ENCODE measurements at places on chromosomes 12 and 14. TPM values are rescaled to one million over a fixed set of nuclear protein-coding genes. Genes with fewer than 3 reads are reported as not detected.

Gene ALG10B
- total RNA-seq = 11.9 TPM

DNA sequence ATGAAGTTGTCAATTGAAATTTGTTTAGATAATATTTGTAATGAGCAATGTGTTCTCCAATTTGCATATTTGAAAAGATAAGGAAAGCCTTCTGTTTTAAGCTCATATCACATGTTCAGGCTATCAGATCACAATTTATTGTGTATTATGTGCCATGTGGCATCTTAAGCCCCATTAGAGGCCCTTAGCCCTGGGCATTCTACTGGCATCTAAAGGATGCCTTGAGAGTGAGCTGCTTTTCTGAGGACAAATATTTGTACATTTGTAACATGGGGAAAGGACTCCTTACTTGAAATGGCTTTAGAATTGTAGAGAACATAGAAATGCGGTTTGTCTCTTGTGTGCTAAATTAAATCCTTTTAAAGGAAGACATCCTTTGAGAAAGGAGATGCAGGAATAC is 62.2 kb downstream of the RMST start:
- no peak for DNase-seq

- no peak for DNase-seq
Measured at GRCh38 chr14:56687123-56687522, 107.5 kb downstream of the TMEM260 start.

DNA sequence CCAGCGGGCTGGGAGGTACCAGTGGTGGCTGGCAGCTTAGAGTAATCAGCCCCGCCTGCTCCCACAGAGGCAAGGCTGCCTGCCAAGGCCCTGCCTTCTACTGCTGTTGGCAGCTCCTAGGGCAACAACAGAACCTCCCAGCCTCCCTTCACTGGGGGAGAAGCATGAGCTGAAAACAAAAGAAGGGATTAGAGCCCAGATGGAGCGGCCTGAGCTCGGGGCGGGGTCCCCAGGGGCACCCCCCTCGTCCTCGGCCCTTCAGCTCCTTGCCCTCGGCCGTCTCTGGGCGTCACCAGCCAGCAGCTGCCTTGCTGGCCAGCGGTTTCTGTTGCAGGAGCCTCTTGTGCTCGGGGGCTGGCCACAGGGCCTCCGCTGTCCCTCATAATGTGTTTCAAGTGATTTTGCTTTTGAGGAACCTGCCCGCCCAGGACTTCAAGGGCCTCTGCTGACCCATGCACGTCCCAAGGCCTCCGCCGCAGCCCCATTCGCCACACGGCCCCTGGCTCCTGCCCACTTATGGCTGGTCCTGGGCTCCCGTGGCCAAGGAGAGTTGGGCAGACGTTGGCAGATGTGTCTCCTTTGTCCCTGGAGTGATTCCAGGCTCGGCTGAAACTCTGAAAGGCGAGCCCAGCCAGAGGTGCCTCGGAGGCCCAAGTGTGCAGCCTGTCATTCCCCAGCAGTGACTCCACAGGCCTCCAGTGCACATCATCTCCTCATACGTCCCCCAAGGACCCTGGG is 49.7 kb downstream of the PSMA6 start:
- DNase-seq = peak; percentile 96

Gene GZMB
- total RNA-seq = 0.94 TPM

DNA sequence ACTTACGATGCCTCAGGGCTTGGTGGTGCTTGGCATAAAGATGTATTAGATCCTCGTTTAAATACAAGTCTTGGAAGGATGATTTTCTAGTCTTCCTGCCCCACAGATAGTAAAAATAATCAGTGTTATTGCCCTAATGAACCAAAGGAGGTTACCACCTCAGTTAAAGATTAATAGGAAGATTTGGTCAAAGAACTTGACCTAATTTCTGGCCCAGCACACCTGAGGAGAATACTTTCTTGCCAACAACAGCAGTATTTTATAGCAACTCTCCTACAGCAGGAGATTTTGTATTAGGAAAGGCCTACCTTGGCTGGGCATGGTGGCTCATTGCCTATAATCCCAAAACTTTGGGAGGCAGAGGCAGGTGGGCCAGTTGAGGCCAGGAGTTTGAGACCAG is 31.6 kb downstream of the CSRP2 start:
- no peak for DNase-seq

DNA sequence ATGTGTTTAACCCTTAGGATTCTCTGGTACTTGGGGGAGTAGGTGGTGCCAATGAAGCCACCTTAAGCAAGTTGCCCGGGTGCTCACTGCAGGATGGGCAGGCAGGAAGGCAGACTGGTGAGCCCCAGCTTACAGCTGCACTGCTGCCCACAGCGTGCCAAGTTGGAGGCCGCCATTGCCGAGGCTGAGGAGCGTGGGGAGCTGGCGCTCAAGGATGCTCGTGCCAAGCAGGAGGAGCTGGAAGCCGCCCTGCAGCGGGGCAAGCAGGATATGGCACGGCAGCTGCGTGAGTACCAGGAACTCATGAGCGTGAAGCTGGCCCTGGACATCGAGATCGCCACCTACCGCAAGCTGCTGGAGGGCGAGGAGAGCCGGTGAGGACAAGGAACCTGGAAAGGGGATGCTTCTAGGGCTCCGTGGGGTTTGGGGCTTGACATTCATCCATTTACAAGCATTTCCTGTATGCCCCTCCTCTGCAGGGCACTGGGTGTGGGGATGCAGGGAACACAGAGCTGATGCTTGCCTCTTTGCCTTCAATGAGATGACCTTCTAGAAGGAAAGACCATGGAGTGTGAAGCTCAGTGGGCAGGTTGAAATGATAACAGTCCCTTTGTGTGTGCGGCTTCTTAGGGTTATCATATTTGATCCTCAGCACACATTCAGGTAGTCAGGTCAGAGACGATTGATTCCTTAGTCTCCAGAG is 12.4 kb downstream of the KRT7 start:
- DNase-seq = no peak

DNA sequence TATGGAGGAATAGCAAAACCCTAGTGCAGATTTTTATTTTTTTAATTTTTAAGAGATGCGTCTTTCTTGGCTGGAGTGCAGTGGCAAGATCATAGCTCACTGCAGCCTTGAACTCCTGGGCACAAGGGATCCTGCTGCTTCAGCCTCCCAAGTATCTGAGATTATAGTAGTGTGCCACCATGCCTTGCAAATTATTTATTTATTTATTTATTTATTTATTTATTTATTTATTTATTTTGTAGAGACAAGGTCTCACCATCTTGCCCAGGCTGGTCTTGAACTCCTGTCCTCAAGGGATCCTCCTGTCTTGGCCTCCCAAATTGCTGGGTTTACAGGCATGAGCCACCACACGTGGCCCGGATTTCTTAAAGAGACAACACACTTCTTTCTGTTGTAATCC is 1158.8 kb downstream of the AACS start:
- no peak for DNase-seq

- no peak for DNase-seq
Measured at GRCh38 chr12:66514581-66514980, 164.3 kb downstream of the GRIP1 start.

DNA sequence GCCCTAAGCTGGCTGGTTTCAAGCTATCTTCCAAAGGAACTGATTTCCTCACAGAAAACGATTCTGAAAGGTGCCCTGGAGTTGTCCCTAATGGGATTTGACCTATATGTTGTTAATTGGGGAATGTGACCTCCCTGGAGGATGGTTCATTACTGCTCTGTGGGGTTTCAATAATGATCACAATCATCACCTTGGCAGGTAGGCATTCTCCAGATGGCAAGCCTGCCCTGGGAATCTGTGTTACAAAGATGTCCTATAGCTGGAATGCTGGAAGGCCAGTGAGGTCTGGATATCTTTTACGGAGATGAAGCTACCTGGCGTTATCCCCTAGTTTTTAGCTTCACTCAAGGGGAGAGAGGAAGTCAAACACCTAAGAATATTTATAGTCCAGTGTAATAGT is 167.6 kb downstream of the TTC8 start:
- DNase-seq = no peak

- DNase-seq = no peak
Measured at GRCh38 chr12:25025260-25025659, 76.4 kb upstream of the BCAT1 start.

DNA sequence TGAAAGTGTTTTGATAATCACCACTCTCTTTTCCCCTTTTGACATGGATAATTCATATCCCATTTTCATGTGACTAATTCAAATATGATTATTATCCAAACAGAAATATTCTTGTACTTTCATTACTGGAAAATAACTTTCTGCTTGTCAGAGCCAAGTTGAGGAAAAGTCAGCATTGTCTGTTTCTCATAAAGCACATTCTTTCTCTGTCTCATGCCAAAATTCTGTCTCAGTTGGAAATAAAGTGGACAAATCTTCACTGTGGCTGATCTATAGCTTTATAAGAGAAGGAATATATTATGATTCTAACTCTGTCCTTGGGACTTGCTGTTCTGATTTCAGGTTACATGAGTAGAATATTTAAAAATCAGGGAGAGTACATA is 22.7 kb upstream of the PRICKLE1 start:
- DNase-seq = no peak

Gene TESPA1
- total RNA-seq = 1.3 TPM

DNA sequence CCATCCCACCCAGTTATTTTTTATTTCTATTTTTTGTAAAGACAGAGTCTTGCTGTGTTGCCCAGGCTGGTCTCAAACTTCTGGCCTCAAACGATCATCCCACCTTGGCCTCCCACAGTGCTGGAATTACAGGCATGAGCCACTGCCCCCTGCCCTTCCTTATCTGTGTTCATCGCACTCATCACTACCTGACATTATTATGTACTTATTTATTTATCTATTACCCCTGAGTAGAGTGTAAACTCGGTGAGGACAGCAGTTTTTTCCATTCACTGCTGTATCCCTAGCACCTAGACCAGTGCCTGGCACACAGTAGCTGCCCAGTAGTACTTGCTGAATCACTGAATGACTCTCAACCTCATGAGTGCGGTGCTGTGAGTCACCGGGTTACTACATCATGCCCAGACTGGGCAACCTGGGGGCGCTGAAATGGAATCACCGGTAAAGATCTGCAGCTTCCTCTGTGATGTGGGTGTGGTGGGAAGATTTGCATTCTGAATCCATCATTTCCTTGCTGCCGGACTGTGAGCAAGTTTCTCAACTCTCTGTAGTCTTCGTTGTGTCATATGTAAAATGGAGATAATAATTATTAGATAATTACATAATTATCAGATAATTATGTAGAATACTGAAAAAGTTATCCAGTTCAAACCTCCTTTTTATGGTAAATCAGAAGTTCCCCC is 81.9 kb upstream of the USP44 start:
- peak; percentile 70 for DNase-seq

Gene HEBP1
- 57.7 TPM for total RNA-seq

Gene HIGD1C
- total RNA-seq = not detected

Gene VEZT
- total RNA-seq = 103 TPM

DNA sequence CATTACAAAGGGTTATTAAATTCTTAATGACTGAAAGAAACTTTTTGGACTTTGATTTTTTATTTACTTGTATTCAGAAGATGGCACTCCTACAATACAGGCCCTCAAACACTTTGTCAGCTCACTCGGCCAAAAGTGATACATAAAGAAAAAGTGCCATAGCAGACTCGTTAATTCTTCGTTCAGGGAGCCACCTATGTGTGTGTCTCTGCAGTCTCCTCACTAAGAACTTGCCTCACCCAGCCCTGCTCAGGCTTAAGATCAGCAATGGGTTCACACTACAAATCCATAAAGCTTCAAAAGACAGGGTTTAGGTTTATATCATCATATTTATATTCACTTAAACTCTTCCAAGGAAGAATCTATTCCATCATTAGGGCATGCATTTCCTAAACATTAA is 11.5 kb downstream of the DCP1B start:
- DNase-seq = no peak

GRCh38 chr14:68599896-68600610 is 192.8 kb downstream of the ZFP36L1 start:
- no peak for DNase-seq

DNA sequence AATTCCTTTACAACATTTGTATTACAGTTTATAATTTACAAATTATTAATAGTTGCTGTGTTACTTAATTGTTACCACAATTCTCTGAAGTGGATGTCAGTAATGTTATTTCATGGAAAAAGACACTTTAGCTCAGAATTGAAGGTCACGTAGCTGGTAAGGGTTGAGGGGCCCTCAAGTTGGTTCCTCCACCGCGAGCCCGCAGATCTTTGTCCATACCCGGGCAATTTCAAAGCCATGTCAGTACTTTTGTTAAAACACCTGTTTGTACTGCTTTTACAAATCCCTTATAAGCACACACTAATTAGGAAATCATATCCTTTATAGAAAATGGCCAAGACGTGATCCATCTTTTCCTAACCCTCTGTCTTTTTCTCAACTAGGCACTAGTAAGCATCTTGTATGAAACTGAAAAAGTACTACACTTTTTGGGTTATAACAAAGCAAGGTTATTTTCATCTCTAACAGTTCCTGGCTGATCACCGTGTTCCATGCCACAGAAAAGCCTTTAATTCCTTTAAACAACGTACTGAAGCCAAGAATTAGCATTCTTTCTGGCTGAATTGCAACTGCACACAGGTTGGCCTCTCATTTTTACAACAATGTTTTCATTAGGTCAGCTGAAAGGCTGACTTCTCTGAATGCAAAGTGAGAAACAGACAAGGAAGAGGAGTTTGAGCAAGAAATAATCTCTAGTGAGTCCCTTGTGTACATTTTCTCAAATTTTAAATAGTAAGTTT is 76.1 kb downstream of the CNTN1 start:
- no peak for DNase-seq

Gene CISTR
- not detected for total RNA-seq

GRCh38 chr14:29601616-29602015 is 326.0 kb downstream of the PRKD1 start:
- no peak for DNase-seq
